ENCODE measurements at places on chromosomes 6 and 20.

GRCh38 chr20:57999465-58000111, 228.9 kb downstream of the ANKRD60 start:
- no peak for DNase-seq

DNA sequence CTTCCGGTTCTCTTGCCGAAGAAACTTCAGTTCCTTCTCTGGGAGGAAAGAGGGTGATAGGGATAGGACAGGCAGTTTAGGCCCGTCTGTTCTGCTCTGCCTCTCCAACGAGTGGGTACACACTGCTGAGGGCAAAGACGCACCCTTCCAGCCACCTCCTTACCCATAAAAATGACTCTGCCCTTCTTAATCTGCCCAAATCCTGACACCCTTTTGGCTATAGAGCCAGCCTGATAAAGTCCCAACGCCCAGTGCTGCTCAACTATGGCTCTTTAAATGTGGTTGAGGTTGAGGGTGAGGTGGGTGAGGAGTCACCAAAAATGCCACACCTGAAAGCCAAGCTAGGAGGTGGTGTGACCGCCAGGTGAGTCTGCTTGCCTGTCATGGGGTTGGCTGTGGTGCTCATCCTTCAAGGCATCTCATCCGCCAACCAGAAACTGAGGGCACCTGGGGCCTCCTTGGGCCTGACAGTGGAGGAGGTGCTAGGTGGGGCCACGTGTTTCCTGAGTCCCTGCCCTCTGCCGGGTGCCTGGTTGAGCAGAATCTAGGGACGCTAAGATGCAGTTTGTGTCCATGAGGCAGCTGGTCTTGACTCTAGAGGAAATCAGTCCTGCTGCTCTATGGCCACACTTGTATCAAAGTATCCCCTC, 16.3 kb downstream of the CCDC167 start:
- no peak for DNase-seq

DNA sequence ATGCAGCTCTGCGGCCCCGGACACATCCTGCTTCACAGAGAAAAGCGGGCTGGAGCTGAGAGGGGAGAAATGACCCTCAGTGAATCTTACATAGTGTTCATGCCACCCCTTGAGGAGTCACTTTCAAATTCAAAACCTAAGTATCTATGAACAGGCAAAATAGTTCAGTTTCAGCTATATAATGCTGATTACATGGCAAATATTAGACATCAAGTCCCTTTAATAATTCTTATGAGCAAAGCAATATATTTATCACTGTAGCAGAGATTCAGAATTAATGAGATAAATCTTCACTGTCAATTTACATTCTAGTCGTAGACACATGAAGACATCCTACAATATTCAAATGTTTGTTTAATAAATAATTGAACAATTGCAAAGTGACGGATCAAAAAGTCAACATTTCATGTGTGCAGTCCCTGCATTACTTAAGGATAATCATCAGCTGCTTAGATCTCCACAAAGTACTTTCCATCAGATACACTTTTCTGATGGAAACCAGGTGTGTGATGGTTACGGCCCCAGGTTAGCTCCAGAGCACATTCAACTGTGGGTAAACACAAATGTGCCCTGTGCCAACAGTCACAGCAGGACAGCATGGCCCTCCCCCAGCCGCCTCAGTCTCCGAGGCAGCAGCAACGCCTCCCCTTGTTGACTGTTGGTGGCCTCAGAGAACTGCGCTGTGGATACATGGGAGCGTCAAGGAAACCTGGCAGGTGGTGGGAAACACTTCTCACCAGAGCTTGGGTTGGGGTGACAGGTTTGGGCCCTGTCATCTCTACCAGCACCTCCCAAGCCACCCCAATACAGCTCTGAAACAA, 787 bp upstream of the PRR18 start:
- no peak for DNase-seq

GRCh38 chr6:1519597-1519996, 90.1 kb upstream of the FOXC1 start:
- DNase-seq = no peak
